ENCODE measurements at places on chromosomes 5 and 9. TPM values are rescaled to one million over a fixed set of nuclear protein-coding genes. Genes with fewer than 3 reads are reported as not detected.

Gene GPX3
- 44.9 TPM for total RNA-seq

Gene COL15A1
- total RNA-seq: 0.07 TPM

GRCh38 chr9:109558718-109559151 lies 60.6 kb upstream of the PTPN3 start:
- no peak for DNase-seq

DNA sequence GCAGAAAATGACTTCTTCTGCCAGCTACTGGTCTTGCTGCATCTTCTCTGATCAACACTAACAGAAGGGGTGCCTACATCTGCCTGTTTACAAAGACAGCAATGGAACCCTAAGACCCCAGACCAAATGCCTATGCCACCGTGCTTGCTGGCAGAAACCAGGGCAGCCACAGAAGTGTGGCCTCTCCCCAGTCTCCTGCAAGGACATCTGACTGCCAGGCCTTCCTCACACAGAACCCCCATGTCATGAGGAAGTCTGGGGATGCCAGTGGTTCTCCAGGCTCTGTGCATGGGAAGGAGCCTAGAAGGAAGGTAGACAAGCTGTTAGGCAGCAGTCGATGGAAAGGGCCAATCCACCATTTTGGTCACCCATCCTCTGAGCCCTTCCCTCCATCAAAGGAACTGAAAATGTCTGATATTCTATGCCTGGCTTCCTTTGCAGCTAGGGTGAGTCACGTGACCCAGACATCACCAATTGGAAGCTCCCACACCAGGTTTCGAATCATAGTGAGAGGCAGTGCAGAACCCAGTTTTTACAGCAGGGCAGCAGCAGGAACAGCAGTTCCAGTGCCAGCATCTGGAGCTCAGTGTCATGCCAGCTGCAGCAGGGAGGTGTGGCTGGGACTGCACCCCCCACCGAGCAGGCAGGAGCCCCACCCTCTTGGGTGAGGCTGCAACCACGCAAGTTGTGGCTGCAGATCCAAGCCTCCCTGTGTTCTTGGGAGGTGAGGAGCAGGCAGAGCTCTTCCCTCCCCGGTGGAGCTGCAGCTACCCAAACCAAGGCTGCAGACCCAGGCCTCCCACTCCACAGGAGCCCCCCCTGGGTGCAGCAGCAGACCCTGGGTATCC lies 123.4 kb downstream of the OLFM1 start:
- DNase-seq: no peak

GRCh38 chr5:152601806-152602732 lies 197.0 kb upstream of the NMUR2 start:
- no peak for DNase-seq

Measured in endodermal cell (in vitro differentiated cells).